ENCODE measurements at places on chromosomes 11 and 22.

DNA sequence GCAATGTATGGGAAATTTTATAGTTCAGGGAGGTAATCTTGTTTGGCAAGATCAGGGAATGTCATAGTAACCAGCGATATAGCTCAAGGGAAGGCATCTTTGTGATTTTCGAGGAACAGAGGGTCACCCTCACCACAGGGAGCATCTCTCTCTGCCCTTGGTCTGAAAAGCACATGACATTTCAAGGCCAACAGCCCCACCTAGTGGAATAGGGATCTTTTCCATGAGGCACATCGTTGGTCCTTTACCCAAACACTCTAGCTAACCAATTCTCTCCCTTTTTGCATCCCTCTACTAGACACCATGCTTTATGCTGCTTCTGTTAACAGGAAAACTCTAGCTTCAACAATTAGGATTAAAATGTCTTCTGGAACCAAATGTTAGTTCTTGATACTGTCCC, 179.0 kb downstream of the GRM5 start:
- DNase-seq, result no peak

- DNase-seq, result no peak
Observed at GRCh38 chr11:35143297-35144135, 4.5 kb downstream of the CD44 start.

GRCh38 chr22:38845004-38845740, 1.3 kb upstream of the NPTXR start:
- DNase-seq, result no peak

GRCh38 chr22:30327864-30328345, 1.2 kb upstream of the TBC1D10A start:
- no peak for DNase-seq

DNA sequence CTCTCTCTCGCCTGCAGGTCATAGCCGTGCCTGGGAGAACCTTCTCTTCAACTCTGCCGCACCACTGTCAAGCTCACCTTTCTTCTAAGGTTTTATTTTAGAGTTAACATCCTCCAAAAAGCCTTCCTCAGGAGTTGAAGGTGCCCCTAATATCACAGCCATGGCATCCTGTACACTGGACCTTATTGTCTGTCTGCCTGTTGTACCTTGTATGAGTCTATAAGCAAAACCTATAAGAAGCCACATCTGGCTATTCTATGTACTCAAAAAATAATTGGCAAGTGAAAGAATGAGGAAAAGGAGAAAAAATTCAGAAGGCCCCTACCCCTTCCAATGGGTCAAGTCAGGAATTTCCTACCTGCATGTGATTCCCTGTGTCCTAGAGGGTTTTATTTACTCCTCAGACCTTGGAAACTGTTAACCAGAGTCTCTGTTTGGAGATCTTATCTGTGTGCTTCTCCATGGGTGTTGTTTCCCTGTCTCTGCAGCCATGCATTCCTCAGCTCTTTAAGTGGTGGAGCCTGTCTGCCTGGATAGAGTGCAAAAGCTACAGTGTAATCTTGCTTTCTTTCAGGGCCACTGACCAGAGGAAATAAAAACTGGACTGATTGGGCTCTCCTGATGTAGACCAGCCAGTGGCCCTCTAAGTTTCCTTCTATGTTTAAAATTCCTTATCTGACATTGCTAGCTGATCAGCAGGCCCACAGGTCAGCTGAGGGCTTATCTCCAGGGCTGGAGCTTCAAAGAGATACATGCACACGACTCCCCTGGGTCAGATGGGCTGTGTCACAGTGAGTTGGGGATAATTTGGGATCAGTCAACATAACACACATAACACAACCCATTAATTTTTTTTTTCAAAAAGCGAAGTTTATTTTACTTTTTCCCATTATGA, 37.6 kb upstream of the TMEM135 start:
- no peak for DNase-seq

DNA sequence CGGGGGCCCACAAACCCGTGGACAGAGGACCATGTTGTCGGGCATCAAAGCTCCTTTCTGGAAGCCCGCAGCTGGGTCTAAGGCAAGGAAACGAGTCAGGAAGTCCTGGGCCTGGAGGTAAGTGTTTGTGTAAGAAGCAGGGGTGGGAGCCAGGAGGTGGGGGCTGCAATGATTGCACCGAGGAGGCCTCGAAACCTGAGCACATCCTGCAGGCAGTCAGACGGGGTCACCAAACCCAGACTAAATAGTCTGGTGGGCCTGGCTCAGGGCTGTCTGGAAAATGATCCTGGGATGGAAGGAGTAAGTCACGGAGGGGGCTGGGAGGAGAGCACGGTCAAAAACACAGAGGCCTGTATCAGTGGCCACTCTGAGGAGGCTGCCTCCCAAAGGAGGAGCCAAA, 539.2 kb downstream of the MN1 start:
- no peak for DNase-seq

DNA sequence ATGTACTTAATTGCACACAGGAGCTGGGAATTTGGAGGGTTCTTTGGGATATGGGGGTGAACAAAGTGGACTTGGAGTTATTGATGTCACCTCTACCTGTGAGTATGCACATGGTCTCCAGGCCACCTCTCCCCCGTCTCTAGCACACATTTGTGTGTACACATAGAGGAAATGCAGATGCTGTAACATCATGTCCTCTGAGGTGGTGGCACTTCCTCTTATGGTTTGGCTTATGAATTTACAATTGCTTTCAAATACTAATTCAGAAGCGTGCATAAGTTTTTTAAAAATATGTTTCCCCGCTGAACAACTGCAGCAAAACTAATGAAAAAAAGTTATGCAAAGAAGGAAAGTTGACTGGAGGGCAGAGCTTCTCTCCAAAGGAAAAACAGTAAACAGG, 152.0 kb upstream of the TENM4 start:
- DNase-seq, result no peak

GRCh38 chr11:25734591-25735211, 597.2 kb upstream of the ANO3 start:
- DNase-seq, result no peak

DNA sequence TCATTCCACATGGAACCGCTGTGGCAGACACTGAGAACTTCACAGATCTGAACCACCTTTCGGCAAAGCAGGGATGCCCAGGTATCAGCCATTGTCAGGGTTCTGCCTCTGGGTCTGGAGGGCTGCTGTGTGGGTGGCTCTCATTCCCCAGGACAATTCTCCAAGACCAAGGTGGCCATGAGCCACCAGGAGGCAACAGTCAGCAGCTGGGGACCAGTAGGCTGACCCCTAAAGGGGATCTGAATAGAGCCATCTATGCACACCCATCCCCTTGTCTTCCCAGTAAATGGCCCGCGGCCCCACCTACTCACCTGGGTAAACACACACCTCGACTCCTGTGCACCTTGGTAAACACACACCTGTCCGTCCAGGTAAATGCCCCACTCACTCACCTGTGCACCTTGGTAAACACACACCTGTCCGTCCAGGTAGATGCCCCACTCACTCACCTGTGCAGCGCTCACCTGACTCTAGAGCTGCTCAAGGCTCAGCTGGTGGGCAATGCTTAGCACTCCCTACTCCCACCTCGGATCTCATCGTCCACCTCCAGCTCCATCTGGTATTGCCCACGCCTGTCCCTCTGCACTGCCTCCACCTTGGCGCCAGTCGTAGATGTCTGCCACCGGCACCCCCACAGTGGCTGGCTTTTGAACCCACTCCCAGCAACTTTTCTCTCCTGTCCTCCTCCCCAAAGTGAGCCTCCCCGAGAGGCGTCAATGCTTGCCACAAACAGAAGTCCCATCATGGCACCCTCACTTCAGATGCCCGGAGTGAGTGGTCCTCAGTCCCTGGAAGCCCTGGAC, 10.2 kb downstream of the SLC25A1 start:
- DNase-seq, result no peak

GRCh38 chr11:121839781-121840180, 276.2 kb downstream of the BLID start:
- no peak for DNase-seq

- no peak for DNase-seq
Observed at GRCh38 chr22:43924877-43925276, 1.3 kb downstream of the PNPLA3 start.

DNA sequence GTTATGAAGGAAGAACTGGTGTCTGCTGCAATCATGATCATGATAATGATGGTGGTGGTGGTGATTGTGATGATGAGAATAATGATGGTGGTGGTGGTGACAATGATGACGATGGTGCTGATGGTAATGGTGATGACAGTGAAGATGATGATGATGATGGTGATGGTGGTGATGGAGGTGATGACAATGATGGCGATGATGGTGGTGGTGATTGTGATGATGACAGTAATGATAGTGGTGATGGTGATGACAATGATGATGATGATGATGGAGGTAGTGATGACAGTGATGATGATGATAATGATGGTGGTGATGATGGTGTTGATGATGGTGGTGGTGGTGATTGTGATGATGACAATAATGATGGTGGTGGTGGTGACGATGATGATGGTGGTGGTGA, 52.8 kb upstream of the ANO1 start:
- no peak for DNase-seq

DNA sequence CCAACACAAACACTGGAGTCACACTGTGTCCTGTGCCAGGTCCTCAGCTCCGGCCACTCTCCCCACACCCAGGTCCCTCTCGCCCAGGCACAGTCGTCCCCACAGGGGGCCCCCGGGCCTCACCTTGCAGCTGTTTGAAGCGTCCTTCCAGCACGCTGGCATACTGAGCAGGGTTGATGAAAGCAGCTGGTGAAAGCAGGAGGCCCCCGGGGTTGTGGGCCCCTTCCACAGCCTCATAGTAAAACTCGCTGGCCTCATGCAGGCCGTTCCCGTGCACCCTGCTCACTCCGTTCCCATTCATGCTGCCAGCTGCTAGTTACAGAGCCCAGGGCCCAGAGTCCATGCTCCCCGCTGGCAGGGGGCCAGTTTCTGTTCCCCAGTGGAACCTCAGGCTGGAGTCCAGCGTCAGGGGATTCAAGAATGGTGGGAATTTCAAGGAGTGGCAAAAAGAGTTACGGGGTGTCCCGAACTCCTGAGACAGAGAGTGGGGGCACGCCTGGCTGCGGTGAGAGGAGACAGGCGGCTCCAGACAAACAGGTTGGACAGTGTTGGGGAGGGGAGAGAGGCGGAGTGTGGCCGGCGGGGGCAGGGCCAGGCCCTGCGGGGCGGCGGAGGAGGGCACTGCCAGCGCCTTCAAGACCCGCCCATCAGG, 10.6 kb downstream of the SPTBN2 start:
- no peak for DNase-seq

- no peak for DNase-seq
Observed at GRCh38 chr11:122717264-122717867, 61.8 kb downstream of the UBASH3B start.

GRCh38 chr11:16321148-16321547, 35.2 kb downstream of the SOX6 start:
- DNase-seq, result no peak

DNA sequence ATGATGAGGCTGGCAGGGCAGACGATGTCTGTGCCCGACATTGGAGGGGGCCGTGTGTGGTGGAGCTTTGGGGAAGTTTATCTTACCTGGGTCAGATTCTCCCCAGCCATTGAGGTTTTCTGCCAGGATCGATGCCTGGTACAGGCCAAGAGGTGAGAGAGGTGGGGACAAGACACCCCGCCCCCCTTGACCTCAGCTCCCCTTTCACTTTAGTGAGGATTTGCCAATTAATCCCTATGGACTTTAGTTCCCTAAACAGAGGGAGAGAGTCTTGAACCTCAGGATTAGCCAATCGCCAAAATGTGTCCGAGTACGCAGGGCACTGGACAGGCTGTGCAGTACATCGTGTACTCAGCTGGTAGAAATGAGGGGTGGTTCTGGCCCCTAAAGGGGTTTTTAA, 541 bp downstream of the HORMAD2 start:
- DNase-seq, result no peak

DNA sequence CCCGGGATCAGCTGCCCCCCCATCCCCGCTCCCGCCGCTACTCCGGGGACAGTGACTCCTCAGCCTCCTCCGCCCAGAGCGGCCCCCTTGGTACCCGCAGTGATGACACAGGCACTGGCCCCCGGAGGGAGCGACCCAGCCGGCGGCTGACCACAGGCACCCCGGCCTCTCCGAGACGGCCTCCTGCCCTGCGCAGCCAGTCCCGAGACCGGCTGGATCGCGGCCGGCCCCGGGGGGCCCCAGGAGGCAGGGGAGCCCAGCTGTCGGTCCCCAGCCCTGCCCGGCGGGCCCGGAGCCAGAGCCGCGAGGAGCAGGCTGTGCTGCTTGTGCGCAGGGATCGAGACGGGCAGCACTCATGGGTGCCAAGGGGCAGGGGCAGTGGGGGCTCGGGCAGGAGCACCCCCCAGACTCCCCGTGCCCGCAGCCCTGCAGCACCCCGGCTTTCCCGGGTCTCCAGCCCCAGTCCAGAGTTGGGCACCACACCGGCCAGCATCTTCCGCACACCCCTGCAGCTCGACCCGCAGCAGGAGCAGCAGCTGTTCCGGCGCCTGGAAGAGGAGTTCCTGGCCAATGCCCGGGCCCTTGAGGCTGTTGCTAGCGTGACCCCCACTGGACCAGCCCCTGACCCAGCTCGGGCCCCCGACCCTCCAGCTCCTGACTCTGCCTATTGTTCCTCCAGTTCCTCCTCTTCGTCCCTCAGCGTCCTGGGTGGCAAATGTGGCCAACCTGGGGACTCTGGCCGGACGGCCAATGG, 3.9 kb downstream of the RASL10A start:
- DNase-seq, result no peak

- DNase-seq, result no peak
Observed at GRCh38 chr22:37464181-37464580, 22.0 kb downstream of the MFNG start.

- DNase-seq, result no peak
Observed at GRCh38 chr11:94511932-94512781, at the start of gene C11orf97. Gene C11orf97, plus strand, starts transcription at chr11:94512461. Its CDS starts 68 bp downstream, at chr11:94512529.

GRCh38 chr11:1163911-1164735, 6.4 kb downstream of the MUC5AC start:
- DNase-seq, result no peak

DNA sequence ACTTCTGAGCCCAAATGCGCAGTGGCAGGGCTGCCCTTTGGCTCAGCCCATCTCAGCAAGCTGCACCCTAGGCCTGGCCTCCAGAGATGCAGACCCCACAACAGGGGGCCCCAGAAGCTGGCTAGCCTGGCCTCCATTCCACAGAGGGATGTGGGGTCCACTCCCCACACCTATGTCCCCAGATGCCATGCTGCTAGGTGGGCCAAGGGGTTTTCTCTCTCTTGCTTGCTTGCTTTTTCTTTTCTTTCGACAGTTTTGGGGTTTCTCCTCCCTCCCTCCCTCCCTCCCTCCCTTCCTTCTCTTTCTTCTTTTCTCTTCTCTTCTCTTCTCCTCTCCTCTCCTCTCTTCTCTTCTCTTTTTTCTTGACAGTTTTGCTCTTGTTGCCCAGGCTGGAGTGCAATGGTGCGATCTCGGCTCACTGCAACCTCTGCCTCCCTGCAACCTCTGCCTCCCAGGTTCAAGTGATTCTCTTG, 9.6 kb downstream of the SCARF2 start:
- no peak for DNase-seq

DNA sequence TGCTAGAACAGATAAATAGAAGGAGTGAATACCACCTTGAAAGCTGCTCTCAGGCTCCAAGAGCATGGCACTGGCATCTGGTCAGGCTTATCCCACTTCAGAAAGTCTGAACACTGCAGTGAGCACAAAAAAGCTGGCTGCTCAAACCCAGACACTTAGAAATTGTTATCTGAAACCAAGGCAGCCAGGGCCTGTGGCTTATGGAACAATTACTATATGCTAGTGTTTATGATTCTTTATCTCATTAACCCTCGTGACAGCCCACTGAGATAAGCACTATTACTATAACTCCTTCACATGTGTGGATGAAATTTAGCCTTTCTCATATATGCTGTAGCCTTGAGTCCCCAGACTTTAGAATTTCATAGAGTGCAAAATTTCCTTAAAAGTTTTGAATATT, 400.2 kb downstream of the RAB38 start:
- DNase-seq, result no peak

Data from NCI-H1048 (cell line).